ENCODE measurements at places on chromosomes 1 and 21. TPM values are rescaled to one million over a fixed set of nuclear protein-coding genes. Genes with fewer than 3 reads are reported as not detected.
A peak's percentile ranks its signal among the peaks of the same experiment; 100 is the strongest.

Gene RIPPLY3
- total RNA-seq, result not detected

Gene GRHL3
- total RNA-seq, result not detected

Gene CD1B
- total RNA-seq, result not detected

- no peak overlapping the region for H3K4me3 ChIP-seq
- no peaks in the 10 kb centered on the region for H3K36me3 ChIP-seq
- no peak overlapping the region for H3K27ac ChIP-seq
- H3K4me1 ChIP-seq, result no peaks in the 10 kb centered on the region
- no peaks in the 10 kb centered on the region for H3K27me3 ChIP-seq
- DNase-seq, result no peak
These were observed 3.7 kb upstream of the TENT5B start for GRCh38 chr1:27016376-27016775.

DNA sequence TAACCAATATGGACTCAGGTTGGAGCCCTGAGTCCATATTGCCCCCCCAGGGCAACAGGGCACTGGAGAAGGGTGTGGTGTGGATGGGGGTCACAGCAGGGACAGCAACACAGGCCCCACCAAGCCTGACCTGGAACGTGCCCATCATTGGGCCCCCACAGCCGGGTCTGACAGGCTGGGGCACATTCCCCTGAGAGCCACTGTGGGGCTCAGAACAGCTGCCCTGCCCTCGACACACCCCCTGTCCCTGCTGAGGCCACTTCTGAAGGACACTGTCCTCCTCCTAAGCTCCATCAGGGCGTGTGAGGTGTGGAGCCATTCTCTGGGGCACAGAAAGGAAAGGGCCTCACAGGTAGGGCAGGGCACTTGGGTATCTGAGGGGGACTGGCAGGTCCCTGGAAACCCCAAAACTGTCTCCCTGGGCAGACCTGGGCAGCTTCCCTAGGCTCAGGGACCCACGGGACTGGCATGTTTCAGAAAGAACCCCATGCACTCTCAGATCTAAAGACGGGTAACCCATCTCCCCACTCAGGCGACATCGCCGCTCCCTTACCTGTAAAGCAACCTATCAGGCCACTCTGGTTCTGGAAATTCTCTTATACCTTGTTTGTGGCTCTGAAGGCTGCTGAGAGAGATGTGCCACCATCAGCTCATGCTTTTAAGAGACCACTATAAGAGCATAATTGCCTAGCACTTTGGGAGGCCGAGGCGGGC, 95.5 kb downstream of the DMRTB1 start:
- H3K27ac ChIP-seq, result no peak overlapping the region
- DNase-seq, result no peak
- H3K4me3 ChIP-seq, result no peak overlapping the region
- no peaks in the 10 kb centered on the region for H3K4me1 ChIP-seq

GRCh38 chr1:226309398-226310244, 657 bp upstream of the LIN9 start:
- peak; percentile 27 for DNase-seq
- no peaks in the 10 kb centered on the region for H3K4me1 ChIP-seq
- H3K27ac ChIP-seq, result peak overlapping the region; percentile 55
- H3K36me3 ChIP-seq, result no peaks in the 10 kb centered on the region
- no peaks in the 10 kb centered on the region for H3K27me3 ChIP-seq
- peak overlapping the region; percentile 96 for H3K4me3 ChIP-seq
